ENCODE measurements at places on chromosomes 7 and 10. TPM values are rescaled to one million over a fixed set of nuclear protein-coding genes. Genes with fewer than 3 reads are reported as not detected.

The RNLS gene
- total RNA-seq: 29.1 TPM

The DDIT4 gene
- total RNA-seq: 555 TPM

The LBX1 gene
- not detected for total RNA-seq

The FEZF1 gene
- not detected for total RNA-seq

GRCh38 chr10:92615515-92615914 is 22.6 kb downstream of the KIF11 start:
- H3K4me1 ChIP-seq: no peaks in the 10 kb centered on the region
- H3K27me3 ChIP-seq: no peaks in the 10 kb centered on the region
- no peak overlapping the region for H3K4me3 ChIP-seq

DNA sequence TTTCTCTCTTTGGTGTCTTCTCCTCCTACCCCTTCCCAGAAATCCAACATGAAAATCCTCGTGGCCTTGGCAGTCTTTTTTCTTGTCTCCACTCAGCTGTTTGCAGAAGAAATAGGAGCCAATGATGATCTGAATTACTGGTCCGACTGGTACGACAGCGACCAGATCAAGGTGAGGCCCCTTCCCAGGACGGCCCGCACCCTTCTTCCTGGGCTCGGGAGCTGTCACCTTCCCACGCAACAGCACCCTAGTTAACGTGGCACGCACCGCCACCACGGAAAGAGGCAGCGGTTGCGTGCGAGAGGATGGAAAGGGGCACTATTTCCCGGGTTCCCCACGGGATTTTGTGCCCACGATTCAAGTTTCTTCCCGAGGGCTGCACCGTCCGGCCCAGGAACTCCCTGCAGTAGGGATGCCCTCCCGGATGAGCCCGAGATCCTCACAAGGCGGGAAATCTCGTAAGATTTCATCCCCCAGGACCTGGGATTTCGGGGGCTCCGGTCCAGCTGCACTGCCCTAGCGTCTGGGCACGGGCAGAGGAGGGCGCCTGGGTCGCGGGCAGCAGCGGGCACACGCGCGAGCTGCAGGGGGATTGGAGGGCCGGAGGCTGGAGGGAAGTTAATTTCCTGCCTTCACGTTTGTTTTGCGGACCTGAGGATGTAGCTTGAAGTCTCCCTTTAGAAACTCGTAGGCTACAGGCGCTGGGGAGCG is 834 bp downstream of the TAC1 start:
- no peak overlapping the region for H3K27ac ChIP-seq
- H3K4me1 ChIP-seq: no peaks in the 10 kb centered on the region
- H3K4me3 ChIP-seq: peak overlapping the region; percentile 46
- H3K27me3 ChIP-seq: peaks cover 39% of the 10 kb centered on the region
- H3K36me3 ChIP-seq: peaks cover 3% of the 10 kb centered on the region

DNA sequence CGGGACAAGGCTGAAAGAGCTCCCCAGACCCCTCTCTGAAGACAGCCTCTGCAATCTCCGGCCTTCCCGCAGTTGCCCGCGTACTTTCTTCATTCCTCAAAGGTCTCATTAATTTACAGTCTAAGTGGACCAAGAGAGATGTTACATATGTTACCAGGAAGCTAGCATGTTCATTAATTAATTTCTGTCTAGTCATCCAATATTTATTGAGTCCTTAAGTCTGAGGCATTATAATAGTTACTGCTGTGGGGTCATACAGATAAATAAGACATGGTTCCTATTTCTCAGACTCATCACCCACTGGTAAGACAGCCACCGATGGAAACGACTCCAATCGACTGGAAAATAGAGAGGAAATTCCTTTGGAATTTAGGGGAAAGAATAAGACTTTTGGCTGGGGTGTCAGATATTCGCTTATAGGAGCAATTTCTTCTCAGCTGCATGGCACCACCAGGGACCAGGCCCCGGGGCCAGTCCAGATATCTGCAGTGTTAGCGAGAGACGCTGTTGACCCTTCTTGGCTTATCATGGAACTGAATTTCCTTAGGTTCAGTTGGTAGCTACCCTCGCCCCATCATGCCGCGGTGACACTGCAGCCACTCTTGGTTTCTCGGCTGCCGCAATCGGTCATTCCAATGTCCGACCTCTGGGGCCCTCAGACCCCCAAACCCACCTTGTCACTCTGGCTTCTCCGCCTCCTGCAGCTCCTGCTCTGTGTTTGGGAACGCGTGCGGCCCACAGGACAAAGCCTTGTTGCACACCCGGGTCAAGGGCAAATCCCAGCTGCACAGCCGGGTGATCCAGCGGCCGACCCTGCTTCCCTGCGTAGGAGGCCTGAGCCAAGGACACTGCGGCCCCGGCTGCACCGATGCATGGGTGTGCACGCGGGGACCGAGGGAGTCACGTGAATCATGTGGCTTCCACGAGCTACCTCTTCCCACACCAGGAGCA is 383.2 kb downstream of the DNAJB6 start:
- no peaks in the 10 kb centered on the region for H3K27me3 ChIP-seq
- no peak for DNase-seq
- H3K27ac ChIP-seq: no peak overlapping the region
- H3K36me3 ChIP-seq: no peaks in the 10 kb centered on the region
- no peaks in the 10 kb centered on the region for H3K4me1 ChIP-seq
- no peak overlapping the region for H3K4me3 ChIP-seq

All from breast epithelium (tissue), 4 donors.